ENCODE measurements at places on chromosomes 12 and 14.
A peak's percentile ranks its signal among the peaks of the same experiment; 100 is the strongest.

- DNase-seq, result no peak
Measured at GRCh38 chr14:52235866-52236510, 31.5 kb upstream of the PTGDR start.

DNA sequence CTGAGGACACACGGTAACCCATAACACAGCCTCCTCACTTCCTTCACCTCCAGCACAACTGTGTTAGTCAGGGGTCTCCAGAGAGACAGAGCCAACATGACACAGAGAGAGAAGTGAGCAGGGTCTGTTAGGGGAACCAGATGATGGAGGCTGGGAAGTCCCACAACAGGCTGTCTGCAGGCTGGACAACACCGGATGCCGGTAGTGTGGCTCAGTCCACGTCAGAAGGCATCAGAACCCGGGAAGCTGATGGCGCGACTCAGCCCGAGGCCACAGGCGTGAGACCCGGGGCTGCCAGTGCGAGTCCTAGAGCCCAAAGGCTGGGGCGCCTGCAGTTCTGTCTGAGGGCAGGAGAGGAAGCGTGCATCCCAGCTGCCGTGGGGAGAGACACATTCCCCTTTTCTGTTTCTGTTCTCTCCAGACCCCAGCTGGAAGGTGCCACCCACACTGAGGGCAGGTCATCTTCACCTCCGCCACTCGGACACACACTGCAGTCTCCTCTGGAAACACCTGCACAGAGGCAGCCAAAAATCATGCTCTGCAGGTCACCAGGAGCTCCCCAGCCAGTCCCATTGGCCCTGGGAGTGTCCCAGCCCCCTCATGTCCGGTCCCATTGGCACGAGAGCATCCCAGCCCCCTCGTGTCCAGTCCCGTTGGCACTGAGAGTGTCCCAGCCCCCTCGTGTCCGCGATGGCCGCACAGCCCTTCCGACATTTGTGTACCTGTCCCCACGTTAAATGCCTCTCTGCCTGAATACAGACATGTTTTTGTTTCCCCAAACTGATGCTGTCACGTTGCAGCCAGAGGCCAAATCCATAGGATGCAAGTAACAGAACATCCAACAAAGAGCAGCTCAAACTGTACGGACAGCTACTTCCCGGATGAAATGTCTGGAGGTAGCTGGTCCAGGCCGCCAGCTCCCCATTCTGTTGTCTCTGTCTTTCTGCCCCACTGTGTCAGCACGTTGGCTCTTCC is 7.9 kb upstream of the FBRSL1 start:
- no peak for DNase-seq

DNA sequence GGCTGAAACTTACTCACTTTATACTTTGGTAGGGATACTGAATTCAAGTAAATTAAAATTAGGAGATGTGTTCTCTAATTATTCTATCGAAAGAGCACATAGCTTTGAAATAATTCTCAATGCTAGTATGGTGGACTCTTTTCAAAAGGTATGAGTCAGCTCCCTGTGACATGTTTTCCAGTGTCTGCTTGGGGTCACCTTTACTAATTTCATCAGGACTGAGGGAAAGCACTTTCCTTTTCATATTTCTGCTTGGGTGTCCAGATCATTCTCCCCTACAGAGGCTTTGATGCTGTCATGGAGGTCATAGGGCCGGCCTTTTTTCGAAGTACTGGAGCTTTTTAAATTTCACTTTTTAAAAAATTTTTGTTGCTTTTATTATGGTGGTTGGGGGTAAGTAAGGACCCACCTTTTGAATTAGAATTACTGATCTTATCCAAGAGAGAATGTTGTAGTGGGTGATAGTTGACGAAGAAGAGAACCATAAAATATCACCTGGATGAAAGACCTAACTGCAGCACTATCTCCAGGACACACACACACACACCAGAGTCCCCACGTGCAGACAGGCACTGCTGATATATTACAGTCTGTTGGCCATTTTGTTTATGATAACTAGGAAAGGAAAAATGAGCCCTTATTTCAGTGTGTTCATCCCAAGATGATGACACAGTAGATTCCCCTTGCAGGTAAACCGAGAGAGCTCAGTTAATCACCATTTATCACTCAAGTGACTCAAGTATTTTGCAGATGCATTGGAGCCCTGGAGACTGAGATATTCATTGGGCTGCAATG is 558.6 kb downstream of the DIO2 start:
- DNase-seq, result no peak

GRCh38 chr12:118073768-118074167 is 12.8 kb upstream of the WSB2 start:
- DNase-seq, result no peak

- DNase-seq, result no peak
Measured at GRCh38 chr12:128581321-128581761, 242.4 kb downstream of the SLC15A4 start.

- no peak for DNase-seq
Measured at GRCh38 chr12:69129564-69129963, 109.8 kb upstream of the CPSF6 start.

- no peak for DNase-seq
Measured at GRCh38 chr14:57345106-57345505, 45.3 kb upstream of the NAA30 start.

DNA sequence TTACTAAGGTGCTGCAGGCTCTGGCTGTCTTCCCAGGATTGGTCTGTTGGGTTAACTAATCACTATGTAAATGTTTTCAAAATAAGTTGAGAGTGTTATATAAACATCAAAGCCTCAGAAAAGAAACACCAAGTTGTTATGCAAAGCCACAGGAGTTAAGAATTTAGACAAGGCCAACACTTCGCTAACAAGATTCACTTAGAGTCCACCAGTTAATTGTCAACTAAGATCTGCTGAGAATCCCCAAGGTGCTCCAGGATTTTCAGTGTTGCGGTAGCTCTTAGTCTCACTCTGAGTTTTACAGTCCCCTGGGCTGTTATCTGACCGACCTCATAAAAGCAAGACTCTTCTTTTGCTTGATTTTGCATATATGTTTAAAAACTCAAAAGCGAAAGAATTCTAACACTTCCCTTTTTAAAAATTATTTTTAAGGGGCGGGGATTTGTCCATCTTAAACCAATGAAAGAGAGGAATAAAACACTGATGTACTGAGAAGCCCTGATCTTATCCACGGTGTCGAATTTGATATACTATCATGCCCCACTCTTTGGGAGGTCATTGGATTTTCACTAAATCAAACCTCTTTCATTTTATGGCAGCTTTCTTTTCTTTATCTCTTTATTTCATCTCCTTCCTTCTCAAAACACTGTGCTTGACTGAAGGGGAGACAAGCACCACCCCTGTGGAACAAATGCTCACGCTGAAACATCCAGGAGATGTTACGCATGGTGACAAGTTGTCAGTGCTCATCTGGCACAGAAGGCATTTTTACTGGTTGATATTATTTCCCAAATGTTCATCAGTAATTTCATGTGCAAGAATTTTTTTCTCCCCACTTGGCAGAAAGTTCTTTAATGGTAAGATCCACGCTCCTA is 7.0 kb downstream of the NIN start:
- no peak for DNase-seq

GRCh38 chr12:50862316-50862715 is 19.6 kb downstream of the TMPRSS12 start:
- DNase-seq, result no peak

- peak; percentile 43 for DNase-seq
Measured at GRCh38 chr14:32408018-32408417, 78.9 kb downstream of the AKAP6 start.

DNA sequence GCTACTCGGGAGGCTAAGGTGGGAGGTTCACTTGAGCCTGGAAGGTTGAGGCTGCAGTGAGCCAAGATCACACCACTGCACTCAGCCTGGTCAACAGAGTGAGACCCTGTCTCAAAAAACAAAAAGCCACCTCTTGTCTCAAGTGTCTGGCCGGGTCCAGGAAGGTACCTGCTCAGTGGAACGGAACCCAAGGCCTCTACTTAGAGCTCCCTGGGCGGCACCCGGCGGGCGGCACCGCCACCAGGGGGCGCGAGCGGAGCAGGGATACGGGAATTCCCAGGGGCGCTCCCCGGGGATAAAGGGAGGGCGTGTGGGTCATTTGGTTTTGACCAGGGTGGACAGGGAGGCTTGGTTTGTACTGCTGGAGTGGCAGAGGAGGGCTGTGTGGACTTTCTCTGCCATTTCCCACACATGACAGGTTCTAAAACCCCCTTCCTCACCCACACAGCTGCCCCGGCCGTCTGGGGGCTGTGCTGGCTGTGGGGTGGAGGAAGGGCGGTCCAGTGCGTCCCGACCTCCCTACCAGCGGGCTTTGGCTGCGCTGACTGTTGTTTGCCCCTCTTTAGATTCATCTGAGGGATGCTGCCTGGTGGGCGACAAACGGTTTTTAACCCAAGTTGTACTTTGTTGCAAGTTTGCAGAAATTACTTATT is 91.4 kb downstream of the SETD3 start:
- DNase-seq, result peak; percentile 1

DNA sequence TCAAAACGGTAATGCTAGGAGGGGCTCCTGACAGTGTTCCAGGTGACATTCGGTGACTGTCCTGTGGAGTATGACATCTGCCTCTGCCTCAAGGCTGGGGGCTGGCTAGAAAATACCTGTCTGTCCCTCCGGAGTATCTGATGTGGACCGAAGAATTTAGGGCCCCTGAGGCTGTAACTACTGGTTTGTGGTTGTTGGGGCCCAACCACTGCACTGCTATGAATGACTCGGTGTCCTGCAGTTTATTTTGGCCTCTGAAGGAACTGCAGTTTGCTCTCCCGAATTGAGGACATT is 198.9 kb upstream of the CAND1 start:
- no peak for DNase-seq

DNA sequence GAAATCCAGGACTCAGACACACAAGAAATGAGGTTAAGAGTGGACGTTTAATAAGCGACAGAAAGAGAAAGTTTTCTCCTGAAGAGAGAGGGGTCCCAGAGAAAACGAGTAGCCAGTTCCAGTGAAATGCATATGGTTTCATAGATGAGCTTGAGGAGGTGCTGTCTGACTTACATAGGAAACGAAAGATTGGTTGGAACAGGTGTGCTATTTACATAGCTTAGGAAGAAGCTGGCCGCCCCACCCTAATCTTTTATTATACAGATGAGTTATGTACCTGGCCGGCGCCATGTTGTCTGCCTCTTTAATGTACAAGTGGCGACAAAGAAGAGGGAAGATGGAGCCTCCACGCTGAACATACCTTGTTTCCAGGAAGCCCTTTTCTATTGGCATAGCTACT is 223.0 kb downstream of the SLC6A15 start:
- no peak for DNase-seq

GRCh38 chr12:62731055-62731820 is 203.7 kb downstream of the PPM1H start:
- DNase-seq, result no peak

DNA sequence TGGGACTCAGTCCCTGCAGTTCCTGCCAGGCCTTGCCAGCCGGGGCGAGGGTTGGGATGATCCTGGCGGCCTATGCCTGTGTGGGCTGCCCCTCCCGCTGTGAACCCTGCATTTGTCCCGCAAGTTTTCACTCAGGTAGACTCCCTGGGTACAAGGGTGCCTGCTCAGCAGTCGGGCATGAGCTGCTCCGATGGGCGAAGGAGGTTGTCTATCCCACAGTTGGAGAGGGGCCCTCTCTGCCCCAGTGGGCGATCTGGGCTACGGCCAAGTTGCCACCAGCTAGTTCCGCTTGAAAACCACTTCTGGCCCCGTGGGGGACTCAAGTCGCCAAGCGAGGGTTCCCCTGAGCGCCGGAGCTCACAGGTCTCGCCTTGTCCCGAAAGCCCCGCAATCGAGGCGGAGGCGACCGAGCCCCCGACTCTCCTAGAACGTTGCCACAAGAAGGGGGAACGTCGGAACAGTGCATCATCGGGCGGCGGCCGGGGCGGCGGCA is 365 bp upstream of the TPI1 start:
- peak; percentile 47 for DNase-seq

- no peak for DNase-seq
Measured at GRCh38 chr12:11677093-11677492, 27.6 kb downstream of the ETV6 start.

DNA sequence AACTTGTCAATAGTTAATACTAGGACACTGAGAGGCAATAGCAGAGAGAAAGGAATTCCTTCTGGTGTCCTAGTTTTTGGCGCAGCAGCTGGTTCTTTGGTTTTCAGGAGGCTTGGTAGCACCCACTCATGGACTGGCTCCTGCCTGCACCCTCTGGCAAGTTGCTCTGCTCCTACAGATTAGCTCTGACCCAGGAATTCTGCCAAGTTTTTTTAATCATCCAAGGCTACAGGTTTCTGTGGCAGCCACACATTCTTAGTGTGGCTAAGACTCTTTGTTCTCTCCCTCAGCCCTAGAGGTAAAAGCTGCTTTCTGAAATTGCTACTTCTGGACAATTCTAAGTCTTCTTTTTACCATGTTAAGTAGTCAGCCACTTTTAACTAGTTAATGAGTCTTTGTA is 72.0 kb upstream of the FKBP4 start:
- DNase-seq, result no peak

DNA sequence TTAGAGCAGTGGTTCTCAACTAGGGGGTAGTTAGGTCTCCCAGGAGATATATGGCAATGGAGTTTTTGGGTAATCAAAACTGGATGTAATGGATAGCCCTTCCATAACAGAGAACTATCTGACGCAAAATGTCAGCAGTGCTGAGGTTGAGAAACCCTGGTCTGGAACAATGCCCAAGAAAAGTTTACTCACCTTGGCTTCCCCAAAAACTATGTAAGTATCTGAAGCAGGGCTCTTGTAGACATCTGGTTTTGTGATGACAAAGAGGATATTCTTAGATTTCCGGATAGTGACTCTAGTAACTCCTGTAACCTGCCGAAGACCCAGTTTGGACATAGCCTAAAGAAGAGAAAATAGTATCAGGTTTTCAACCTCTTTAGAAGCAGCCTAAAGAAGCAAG is 11.8 kb downstream of the NACA start:
- DNase-seq, result no peak

DNA sequence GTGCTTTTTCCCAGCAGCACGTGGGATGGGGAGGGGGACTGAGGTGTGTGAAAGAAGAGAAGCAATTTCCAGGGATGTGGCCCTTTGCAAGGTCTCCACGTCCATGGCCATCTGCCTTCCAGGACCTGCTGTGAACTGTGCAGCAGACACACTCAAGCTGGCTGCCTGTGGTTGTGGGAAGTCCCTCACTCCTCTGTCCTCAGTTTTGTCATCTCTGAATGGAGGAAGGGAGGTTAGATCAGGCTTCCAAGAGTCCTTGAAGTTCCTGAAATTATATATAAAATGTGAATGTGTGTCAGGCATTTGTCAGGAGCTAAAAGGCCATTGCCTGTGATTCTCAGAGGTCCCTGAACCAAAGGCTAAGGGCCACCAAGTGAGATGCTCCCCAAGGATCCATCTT is 328.2 kb downstream of the CACNA1C start:
- no peak for DNase-seq

GRCh38 chr12:123054371-123054770 is 73.9 kb downstream of the ARL6IP4 start:
- no peak for DNase-seq

DNA sequence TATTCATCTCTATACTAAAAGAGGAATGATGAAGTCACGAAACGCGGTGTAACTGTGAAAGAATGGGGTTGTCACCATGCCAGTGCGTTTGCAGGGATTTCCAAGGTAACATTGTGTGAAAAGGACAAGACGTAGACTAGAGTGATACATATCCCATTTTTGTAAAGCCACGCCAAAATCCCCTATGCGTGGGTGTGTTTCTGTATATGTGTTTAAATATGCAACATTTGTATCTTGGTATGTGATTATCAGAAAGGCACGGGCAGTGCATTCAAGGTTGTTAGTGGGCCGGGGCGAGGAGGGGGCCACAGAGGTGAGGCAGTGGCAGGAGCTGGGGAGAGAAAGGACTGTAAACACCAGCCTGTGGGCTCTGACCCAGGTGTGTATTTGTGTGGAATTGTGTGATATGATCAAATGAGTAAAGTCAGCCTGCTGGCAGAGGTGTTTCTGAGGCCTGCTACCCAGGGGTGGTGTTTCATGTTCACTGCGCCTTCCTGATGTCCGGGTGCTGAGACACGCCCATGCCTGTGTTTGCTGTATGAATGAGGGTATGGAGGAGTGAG is 137.8 kb downstream of the ADGRD1 start:
- no peak for DNase-seq
